NCI-H146 (cell line): ENCODE measurements at places on chromosomes 13 and 19.
A peak's percentile ranks its signal among the peaks of the same experiment; 100 is the strongest.

DNA sequence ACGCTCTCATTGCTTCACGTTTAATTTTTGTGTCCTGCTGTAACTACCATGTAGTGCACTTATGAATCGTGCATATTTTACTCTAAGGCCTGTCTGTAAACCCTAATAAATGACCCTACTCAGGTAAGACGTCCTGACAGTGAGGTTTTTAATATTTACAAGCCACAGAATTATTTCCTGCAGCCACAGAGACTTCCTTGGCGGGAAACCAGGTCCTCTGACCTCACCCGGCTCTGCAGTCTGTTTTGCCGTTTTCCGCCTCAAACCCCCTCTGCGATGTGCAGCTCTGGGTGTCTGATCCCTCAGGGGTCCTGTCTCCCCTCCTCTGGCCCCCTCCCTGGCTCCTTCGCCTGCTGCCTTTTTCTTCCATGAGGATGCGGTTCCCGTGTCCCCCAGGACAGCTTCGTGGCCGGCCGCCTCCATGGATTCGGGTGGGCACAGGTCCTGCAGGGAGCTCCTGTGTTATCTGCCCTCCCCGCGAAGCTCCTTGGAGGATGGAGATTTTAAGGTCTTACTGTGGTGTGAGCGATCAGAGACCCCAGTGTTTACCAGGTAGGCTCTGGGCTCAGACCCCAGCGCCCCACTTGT, 66.3 kb downstream of the MCF2L start:
- no peak for DNase-seq

DNA sequence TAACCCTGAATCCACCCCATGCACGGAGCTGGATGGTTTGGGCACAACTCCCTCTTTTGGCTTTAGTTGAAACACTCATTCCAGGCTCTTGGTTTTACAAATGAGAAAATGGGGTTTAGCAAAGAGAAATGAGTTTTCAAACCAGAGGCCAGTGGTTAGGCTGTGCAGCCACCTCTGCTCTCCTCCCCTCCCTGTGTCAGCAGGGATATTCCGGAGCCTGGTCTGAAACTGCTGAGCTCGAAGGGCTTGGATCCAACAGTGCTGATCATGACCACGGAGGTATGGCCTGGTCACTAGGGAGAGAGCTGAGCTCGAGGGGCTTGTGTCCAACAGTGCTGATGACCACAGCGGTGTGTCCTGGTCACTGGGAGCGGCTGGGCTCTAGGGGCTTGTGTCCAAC, 41.5 kb downstream of the ZNF787 start:
- DNase-seq: no peak

GRCh38 chr13:111241862-111242261, 78.6 kb upstream of the TEX29 start:
- no peak for DNase-seq

DNA sequence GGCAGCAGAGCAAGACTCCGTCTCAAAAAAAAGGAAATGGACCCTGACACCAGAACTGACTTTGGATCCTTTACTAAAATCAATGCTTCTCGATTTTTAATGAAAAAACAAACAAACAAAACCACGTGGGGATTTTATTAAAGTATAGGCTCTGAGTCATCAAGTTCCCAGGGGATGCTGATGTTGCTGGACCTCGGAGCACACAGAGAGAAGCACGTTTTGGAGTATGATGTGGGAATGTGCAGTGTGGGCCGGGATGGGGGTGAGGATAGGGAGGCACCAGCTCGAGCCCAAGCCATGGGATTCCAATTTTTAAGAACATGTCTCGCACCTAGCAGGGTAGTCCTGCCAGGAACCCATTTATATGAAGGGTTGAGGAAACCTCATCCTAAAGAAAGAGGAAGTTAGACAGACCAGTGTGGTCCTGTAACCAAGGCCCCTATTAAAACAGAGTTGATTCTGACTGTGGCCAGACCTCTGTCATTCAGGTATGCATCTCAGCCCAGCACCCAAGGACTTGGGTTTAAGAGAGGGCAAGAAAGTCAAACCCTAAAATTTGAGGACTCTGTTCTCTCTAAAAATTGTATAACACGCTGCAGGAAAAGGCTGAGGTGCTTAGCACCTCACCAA, 6.4 kb downstream of the FLT1 start:
- no peak for DNase-seq

GRCh38 chr19:32691952-32692726, 518 bp downstream of the NUDT19 start:
- DNase-seq: peak; percentile 76

GRCh38 chr19:12751635-12752034, at the start of gene BEST2:
Gene BEST2, plus strand, starts transcription at chr19:12751791. Its CDS starts 802 bp downstream, at chr19:12752593.
- DNase-seq: no peak

DNA sequence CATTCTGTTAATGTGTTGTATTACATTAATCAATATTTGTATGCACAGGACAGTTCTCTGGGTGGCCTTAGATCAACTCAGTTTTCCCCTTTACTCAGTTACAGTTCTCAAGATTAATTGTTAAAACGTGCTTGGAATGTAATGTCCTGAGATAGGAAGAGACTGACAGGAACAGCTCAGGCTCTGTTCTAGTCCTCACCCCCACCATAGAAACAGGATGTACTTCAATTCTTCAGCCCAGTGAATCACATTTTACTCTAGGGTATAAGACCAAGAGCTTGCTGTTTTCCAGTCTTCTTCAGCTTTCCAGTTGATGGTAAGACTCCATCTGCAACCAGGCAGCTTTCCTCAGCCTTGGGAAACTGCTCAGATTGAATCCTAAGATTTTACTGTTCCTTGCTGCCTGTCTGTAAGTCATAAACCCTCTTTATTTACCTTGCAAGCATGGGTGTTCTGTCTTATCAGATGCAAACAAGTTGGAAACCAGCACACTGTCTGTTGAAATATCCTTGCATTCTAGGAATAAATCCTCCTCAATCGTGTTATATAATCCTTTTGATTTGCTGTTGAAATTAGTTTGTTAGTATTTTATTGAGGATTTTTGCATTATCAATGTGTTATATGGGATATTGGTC, 836.9 kb upstream of the PCDH9 start:
- DNase-seq: no peak

- no peak for DNase-seq
These were observed 52.7 kb upstream of the MCF2L start for GRCh38 chr13:112916296-112916695.
